ENCODE measurements at places on chromosomes 11 and 22.

DNA sequence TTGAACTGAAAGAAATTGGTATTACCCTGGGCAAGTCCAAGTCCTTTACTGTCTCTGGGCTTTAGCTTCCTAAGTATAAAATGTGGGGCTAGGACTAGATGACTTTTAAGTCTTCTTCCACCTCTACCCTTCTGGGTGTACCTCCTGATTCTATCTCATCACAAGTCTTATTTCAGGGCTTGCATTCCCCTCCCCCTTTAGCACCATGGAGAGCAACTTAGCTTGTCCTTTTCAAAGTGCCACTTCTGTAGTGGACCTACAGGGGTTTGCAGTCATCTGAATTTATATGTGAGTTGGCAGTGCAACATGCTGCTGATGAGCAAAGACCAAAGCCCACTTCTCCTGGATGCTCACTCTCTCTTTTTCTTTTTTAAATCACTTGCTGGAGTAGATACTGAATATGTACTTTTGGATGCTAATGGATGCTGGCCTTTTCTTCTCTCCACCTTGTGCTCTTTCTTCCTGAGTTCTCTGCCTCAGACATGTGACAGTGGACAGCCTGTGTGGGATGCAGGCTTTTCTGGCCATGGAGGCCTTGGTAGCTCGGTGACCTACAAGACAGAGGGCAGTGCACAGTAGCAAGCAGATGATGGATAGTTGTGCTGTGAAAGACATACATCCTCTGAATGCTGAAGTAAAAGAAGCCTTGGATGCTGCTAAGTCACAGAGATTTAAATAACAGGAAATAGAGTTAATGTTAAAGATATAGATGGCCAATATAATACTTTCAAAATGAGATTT, 185.0 kb downstream of the NELL1 start:
- DNase-seq, result no peak

- DNase-seq, result no peak
Measured at GRCh38 chr22:49449811-49450446, 377.7 kb downstream of the BRD1 start.

DNA sequence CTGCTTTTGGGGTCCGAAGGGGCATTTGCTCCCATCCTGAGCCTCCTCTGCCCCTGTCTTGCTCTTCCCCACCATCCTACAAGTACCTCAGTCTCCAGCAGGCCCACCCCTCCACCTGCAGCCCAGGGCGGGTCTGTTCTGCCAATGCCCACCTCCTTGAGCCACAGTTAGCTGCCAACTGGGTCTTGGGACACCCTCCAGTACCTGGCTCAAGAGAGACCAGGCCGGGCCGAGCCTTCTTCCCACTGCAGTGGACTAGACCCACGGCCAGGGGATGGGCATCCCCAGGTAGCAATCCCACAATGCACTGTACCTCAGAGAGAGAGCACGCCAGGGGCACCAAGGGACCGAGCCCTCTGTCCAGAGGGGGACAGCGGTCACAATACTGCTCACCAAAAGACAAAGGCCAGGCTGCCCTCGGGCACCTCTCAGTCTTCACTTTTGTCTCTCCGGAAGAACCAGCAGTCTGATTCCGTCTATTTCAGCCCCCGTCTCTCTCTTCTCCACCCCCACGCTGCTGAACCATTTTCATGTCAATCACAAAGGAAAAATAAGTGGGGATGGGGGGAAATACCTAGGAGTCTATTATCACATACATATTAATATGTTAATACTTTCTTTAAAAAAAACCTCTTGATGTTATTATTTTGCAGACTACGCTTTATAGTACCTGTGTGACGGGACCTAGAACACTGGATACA, 51.7 kb downstream of the SYT13 start:
- no peak for DNase-seq

GRCh38 chr11:127873478-127873877, 713.9 kb downstream of the ETS1 start:
- no peak for DNase-seq

GRCh38 chr11:69310351-69310750, 16.4 kb downstream of the MYEOV start:
- DNase-seq, result no peak

DNA sequence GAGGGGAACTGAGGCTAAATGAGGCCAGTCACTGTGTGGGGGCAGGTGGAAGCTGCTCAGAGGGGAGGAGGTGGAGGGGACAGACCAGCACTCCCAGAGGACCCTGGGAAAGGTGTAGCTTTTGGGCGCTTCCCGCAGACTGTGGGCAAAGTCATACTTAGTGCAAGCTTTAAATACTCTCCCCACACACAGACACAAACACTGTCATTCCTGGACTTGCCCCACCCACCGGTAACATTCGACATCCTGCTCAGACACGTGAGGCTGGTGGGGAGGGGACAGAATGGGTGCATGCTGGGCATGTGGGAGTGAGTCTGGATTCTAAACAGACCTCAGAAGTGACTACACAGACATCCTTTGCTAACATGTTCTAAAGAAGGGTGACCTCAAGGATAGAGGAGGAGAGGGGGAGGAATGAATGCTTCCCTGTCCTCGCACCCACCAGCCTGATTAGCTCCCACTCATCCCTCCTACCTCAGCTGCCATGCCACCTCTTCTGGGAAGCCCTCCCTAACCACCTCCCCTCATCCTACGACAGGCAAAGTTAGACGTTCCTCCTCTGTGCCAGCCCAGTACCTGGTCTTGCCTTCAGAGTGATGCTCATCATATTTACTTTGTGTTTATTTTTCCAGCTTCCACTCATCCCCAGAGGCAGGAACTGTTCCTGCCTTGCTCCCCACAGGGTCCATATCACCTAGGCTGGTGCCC, 22.2 kb downstream of the TSKU start:
- DNase-seq, result no peak

GRCh38 chr11:71221821-71222220, 30.6 kb downstream of the SHANK2 start:
- no peak for DNase-seq

GRCh38 chr11:16223558-16223957, 132.8 kb downstream of the SOX6 start:
- DNase-seq, result no peak

- DNase-seq, result peak; percentile 69
Measured at GRCh38 chr11:66868726-66869566, 12.1 kb downstream of the LRFN4 start.

DNA sequence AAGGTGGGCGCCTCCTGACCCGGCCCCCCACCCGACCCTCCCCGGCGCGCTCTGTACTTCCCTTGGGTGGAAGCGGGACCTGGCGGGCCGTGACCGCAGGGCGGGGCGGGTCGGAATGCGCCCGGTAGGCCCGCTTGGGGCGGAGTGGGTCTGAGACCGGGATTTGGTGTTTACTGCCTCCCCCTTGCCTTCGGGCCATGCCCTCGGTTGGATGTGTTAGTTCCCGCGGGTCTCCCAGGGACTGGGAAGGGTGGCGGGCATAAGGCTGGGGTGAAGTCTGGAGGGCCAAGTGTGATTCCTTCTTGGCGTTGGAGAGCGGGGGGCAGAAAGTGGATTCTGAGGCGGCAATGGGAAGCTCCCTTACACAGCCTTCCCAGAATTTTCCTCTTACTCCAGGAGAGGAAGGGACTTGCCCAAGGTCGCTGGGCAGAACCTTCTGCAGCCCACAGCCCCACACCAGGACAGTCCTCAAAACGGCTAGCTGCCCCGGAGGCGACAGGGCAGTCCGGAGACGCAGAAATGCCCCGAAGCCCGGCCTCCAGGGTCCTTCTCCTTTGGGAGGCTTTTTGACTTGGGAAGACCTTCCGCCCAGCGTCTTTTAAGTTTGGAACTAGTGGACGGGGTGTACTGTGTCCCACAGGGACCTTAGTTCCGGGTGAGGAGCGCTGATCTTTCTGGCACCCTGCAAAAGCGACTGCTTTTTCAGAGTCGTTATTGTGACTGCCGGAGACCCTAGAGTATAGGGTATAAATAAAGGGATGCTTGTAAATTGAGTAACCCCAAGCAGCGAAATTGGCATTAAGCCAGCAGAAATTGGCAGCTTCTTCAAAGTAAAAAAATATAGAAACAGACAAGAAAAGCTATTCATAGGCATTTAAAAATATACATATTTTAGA, 647 bp downstream of the SWAP70 start:
- peak; percentile 3 for DNase-seq

DNA sequence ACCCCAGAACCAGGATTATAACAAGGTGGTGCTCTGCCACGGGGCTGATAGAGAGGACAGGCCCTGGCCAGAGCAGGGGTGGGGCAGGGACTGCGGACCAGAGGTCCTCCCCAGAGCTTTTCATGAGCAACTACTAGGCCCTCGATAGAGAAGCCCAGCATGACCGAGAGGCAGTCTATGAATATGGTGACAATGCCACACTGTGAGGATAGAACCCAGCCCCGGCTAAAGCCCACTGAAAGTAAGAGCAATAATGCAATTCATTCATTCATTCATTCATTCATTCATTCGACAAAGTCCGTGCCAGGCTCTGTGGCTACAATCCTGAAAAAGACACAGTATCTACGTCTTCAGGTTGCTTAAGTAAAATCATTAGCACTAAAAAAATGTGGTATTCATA, 35.6 kb upstream of the CD5 start:
- DNase-seq, result no peak

- no peak for DNase-seq
Measured at GRCh38 chr22:19395276-19395675, 36.3 kb downstream of the HIRA start.

- no peak for DNase-seq
Measured at GRCh38 chr11:8867035-8867434, 44.0 kb upstream of the AKIP1 start.

- no peak for DNase-seq
Measured at GRCh38 chr11:123194337-123195187, 486 bp downstream of the CLMP start.

DNA sequence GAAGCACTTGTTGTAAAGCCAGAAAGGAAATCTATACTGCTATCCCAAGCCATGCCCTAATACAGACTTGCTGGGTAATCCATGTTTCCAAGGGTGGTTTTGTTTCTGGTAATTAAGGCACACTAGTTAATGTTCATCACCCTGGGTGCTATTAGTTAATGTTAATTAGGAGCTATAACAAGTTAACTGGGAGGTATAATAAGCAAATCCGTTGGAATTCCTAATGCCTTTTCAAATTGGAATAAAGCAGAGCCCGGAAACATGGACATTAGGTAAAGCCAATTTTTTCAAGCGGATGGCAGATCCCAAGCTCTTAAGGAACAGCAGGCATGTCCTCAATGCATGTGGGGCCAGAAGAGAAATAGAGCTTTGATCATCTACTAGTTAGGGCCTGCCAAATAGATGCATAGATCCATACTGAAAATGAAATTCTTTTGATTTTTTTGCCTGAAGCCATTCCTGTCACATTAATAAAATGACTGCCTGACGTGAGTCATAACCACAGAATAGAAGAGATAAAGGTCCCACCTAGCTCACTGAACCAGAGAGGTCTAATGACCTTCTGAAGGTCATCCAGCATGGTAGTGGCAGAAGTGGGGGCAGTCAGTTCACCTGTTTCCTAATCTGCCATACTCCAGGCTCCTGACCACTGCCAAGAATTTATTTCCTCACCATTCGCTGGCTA, 28.5 kb upstream of the CCDC34 start:
- no peak for DNase-seq

DNA sequence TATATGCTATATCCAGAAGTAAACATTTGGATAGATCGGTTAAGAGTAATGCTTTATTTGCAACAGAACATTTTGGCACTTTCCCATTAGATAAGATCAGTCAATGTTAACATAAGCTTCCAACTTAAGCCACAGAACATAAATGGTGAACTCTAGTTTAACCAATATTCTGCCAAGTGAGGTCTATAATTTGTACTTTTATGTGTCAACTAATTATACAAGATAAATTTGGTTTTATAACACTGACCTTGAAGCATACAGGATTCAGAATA, 23.5 kb upstream of the BLID start:
- no peak for DNase-seq

DNA sequence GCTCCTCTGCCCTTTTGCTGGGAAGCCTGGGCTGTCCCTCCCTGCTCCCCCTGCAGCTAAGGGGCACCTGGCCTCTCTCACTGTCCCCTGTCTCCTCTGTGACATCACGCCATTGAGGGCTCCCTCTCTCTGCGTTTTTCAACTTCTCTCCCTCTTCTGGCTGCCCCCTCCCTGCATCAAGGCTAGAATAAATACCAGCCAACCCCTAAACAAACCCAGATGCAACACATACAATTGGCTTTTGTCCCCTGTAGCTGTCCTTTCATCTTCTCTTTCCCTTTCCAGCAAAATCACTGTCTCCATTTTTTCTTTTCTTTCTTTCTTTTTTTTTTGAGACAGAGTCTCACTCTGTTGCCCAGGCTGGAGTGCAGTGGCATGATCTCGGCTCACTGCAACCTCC, 3.3 kb upstream of the MIEF1 start:
- DNase-seq, result no peak

GRCh38 chr11:47987310-47987709, 7.0 kb downstream of the PTPRJ start:
- DNase-seq, result no peak

All from stimulated activated CD4-positive, alpha-beta T cell treated with anti-CD3 and anti-CD28 coated beads, Interleukin-15, amount 100 ng/mL, for 1 hour (primary cell).